T-cell (primary cell): ENCODE measurements at places on chromosomes 6 and 20.

- DNase-seq, result no peak
Observed at GRCh38 chr6:39843305-39844020, 51.3 kb downstream of the DAAM2 start.

DNA sequence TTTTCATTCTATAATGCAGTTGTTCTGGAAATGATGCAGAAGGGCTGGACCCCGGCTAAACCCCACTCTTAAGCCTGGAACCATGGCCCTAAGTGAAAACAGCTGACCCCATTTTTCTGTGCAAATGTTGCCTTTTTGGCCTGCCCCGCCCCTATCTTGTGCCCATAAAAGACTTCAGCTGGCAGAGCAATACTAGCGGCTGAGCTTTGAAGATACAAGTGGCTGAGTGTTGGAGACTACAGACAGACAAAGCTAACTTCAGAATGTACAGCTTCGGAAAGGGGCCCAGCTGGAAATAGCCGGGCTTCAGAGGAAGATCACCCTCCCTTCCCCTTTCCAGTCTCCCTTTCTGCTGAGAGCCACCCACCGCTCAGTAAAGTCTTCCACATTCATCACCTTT is 258.6 kb upstream of the SPTLC3 start:
- no peak for DNase-seq

DNA sequence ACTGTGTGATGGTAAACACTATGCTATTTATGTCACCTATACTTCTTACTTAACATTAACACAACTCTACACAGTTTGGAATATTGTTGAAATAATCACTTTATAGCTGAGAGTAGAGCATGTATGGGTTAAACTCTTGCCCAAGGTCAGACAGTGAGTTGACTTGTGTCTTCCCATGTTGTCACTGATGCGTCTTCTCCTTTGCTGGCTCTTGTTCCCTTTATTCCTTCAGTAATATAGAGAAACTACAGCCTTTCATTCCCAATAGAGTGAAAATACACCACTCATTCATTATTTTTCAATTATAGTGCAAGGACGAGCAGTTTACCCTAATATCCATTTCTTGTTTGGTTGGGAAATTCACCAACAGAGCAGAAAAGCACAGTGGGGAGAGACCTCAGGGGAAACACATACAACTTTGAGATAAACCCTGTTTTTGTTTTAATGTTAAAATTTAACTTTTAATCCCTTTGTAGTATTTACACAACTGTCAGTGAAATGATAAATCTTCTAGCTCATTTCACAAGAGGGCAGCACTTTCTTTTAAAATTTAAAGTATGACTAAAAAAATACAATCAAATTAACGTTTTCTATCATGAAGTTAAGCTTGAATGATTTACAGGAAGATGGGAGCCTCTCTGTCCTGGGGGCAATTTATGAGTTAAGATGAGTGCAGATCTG is 363.0 kb downstream of the UTRN start:
- no peak for DNase-seq

DNA sequence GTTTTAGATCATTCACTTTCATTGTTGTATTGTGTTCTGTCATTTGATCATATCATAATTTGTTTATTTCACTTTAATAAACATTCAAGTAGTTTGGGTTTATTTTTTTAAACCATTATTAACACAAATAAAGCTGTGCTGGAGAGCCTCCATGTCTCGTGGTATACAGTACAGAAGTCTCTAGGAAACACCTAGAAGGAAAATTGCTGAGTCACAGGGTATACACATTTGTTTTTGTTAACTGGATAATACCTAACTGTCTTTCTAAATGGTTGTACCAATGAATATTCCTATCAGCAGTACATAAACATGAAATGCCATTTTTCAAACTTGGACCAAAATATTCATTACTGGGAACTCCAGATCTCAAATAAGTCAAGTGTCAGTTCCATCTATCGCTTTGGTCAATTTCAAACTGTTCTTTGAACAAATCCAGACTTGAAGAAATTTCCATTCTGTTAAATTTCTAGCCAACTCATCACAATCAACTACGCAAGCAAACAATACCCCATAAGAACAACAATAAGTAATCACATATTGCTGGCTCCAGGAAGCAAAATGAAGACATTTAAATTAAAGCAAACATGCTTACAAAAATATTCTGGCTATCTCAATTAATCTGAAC is 138.1 kb downstream of the ATXN1 start:
- no peak for DNase-seq

DNA sequence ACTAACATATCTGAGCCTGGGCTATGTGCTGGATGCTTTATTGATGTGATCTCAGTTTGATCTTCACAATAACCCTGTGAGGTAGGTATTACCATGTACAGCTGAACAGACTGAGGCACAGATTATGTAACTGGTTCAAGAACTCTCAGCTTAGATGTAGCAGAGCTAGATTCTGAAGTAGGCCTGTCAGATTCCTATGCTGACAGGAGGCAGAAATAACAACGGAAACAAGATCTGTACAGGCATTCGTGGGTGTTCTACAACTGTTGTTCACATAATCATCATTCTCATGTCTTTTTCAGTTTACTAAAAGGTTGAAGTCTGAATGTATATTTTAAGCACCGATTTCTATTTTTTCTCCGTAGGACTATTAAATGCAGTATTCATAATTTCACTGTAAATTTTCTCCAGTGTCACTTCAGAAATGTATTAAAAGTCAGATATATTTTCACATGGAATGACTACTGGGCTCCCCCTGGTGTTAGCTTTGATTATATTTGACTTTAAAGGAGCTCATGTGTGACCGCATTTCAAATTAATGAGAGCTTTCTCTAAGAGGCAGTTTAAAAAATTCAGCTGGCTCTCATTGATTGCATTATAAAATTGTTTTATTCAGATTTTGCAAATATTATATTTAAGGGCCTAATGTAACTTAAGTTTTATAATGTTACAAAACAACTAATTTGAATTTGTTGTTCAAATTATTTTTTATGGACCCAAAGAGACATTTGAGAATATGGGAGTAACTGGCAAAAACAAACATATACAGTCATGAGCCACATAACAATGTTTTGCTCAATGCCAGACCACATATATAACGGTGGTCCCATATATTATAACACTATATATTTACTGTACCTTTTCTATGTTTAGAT is 36.4 kb upstream of the SLC17A4 start:
- no peak for DNase-seq

- DNase-seq, result no peak
Observed at GRCh38 chr20:56631318-56631989, 2.3 kb downstream of the TFAP2C start.

DNA sequence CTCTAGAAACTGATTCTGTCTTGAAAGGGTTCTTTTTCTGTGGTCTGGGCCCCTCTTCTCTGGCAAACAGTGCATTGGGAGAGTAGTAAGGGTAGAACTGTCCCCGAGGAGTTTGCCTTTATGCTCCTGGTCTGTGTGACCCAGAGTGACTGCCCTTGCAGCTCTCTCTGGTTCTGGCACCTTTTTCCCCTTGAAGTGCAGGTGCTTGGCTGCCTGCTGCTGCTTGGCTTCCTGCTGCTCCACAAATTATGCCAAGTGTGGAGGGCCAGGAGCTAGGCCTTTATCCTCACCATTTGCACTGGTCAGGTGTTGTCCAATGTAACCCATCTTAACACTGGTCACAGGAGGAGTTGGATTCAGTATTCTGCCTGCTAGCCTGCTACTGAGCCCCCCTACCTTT is 11.2 kb downstream of the KIZ start:
- DNase-seq, result no peak

DNA sequence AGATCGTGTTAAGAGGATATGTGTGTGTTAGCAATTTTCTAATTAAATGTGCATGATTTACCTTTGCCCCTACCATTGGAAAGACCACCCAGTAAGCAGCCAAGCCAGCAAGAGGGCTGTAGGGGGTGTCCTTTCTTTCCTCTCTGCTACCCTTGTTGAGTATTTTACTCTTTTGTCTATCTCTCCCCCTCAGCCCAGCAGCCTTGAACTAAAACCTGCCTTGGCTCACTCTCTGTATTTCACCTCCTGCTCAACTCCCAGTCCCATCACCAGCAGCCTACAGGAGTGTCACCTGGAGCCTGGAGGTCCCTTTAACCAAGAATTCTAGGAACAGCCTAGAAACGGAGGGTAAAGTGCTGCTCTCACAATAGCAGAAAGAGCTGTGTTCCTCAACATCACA is 81.0 kb downstream of the HIVEP2 start:
- no peak for DNase-seq
